ENCODE measurements at places on chromosomes 12 and 14. TPM values are rescaled to one million over a fixed set of nuclear protein-coding genes. Genes with fewer than 3 reads are reported as not detected.

EIF5 gene
- 91.2 TPM for polyA plus RNA-seq

SLC38A6 gene
- 21.9 TPM for polyA plus RNA-seq

SLC11A2 gene
- polyA plus RNA-seq, result 22.3 TPM

SOCS4 gene
- polyA plus RNA-seq, result 6.0 TPM

KRT3 gene
- polyA plus RNA-seq, result not detected

THAP2 gene
- polyA plus RNA-seq, result 5.0 TPM

CPNE6 gene
- 3.4 TPM for polyA plus RNA-seq

CEP170B gene
- polyA plus RNA-seq, result 8.1 TPM

GRCh38 chr12:25131270-25131669 is 63.7 kb downstream of the DNAI7 start:
- DNase-seq, result no peak

GRCh38 chr12:24972078-24972477 is 23.2 kb upstream of the BCAT1 start:
- no peak for DNase-seq

DNA sequence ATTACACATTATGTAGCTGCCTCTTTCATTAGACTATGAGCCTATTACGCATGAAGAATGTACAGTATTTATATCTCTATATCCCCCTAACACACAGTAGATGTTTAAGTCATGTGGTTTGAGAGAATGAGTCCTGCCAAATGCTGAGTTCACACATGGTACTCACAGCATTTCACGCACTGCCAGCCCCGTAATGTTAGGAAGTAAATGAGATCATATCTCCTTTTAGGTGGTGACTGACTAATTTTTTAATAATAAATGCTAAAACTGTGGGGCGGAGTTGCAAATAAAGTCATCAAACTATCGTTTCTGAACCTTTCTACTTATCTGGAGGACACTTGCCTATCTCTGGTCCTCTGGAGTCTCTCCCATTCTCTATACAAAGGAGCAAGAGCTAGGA is 343.8 kb downstream of the ADAMTS20 start:
- no peak for DNase-seq

- no peak for DNase-seq
These were observed 20.0 kb downstream of the SCAF11 start for GRCh38 chr12:45970391-45970790.

DNA sequence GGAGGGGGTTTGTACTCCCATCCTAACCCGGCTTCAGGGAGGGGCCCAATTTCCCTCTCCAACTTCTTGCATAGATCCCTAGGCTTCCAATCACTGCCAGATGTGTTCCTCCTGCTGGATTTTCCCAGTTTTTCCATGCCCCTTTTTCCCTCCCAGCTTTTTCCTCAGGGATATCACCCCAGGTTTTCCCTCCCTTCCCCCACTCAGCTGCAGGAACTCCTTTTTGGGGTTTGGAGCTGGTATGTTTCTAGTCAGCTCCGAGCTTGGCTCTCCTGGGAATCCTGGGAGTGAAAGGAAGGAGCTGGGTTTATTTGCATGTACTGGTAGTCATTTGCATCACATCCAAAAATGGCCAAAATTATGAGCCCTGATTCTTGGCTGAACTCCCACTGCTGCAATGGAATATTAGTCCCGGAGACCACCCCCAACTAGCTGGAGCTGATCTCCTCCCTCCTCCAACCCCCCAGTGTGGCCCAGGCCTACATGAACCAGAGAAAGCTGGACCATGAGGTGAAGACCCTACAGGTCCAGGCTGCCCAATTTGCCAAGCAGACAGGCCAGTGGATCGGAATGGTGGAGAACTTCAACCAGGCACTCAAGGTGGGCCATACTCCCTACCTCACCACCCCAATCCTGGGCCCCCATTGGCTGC is 1.4 kb upstream of the RDH5 start:
- no peak for DNase-seq

- DNase-seq, result no peak
These were observed 18.9 kb upstream of the GPR132 start for GRCh38 chr14:105083926-105084685.

DNA sequence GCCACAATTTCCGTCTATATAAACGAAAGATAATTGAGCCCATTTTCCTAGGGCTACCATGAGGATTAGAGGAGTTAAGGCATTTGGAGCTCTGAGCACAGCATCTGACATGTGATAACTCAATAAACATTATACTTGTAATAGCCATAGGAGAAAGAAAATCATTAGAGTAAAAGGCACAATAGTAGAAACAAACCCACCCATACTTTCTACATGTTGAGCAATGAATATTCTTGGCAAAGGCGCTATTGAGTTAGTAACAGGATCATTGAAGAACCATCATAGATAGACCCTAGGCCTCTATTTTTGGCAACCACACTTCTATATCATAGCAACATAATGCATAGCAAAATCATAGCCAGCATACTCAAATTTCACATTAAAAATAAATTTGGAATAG is 664.1 kb downstream of the NOVA1 start:
- no peak for DNase-seq

GRCh38 chr14:67837011-67837624 is 17.5 kb downstream of the RAD51B start:
- peak; percentile 59 for DNase-seq

GRCh38 chr12:122244565-122245371 is 18.9 kb upstream of the DIABLO start:
- no peak for DNase-seq
